T-helper 22 cell (primary cell): ENCODE measurements at places on chromosomes 2 and 18.

- no peak for DNase-seq
Measured at GRCh38 chr2:150303281-150303680, 184.2 kb downstream of the RND3 start.

DNA sequence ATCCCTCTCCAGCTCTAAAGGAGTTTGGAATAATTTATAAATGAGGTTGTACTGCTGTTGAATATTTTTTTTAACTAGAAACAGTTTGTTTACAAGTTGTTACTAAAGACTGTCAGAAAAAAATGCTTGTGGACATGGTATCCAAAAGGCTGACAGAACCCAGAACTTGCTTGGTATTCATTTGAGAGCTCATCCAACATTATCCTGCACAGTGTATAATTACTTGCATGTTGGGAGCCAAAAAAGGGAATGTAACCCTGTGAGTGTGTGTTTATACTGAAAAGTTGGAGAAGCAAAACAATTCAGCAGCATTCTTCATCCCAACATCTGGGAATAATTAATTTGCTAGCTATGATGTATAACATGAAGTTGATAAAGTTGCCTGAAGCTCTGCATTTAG lies 42.1 kb upstream of the EHBP1 start:
- no peak for DNase-seq

- DNase-seq = no peak
Measured at GRCh38 chr2:28395334-28396061, 2.8 kb downstream of the FOSL2 start.

DNA sequence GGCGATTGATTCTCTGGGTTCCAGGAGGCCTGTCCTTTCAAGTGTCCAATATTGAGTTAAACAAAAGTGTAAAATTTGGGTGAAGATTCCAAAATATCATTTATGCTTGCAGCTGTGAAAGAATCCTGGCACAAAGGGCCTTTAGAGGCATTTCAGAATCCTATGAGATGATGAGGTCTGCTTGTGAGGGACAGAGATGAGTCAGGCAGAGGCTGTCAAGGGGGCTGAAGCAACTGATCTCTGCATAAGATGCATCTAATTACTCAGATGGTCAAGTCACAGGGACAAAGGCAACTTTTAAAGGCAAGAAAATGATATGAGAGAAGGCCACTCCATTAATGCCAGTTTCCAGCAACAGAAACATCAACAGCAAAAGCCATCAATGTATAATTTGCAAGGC lies 78.8 kb downstream of the FHOD3 start:
- DNase-seq = no peak

- no peak for DNase-seq
Measured at GRCh38 chr2:133352719-133353118, 215.5 kb downstream of the NCKAP5 start.

DNA sequence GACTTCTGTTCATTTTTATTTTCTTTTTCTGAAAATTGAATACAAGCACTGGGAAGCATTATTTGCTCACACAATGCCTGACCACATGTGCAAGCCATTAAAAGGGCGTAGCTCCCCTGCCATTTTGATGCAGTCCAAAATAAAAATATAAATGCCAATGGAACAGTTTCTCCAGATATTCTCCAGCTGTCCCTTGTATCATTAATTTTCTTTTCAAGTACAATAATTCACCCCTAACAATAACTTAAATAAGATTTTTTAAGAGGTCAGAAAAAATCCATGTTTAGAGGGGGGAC lies 168.0 kb downstream of the TMEFF2 start:
- no peak for DNase-seq

GRCh38 chr18:45505497-45506206 lies 109.6 kb upstream of the SLC14A2 start:
- DNase-seq = no peak

GRCh38 chr2:196113061-196113974 lies 44.7 kb upstream of the DNAH7 start:
- DNase-seq = no peak

DNA sequence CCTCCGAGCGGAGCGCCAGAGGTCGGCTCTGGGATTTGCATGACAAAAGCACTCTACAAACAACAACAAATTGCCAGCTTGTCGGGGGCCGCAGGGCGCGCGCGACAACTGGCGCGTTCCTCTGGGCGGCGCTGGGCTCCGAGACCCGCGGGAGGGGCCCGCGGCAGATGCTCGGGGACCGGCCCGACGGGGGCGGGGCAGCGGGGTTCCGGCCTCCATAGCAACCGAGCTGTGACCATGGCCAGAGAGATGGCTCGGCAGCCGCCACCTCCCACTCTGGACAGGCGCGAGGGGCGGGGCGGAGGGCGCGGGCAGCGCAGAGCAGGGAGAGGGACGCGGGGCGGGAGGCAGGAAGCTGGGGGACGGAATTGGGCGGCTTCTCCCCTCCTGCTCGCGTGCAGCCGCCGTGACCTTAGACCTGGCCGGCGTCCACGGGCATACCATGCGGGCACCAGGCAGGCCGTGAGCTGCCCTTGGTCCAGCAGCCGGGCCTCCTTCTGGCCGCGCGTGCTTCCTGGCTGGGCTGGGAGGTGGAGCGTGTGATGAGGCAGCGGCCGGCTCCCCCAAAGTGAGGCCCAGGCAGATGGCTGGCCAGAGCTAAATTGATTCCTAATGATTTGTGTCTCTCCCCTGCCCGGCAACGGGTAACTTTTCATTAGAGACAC lies 171.5 kb downstream of the CELF4 start:
- no peak for DNase-seq

DNA sequence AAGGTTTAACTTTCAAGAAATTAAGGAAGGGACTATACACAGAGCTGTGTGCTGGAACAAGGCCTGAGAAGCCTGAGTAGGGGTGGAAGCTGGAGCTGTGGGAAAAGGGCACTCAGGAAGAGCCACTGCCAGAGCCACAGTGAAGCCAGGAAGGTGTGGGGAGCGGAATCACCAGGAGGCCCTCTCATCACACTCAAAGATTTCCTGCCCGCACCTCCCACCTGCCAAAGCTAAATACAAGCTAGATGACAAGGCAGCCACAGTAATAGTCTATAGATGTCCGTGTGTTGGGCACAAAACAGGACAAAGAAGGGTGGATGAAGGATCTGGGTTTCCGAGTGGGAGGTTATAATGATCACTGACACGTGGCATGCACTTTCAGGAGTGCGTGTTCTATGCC lies 126.0 kb downstream of the ZNF532 start:
- no peak for DNase-seq

DNA sequence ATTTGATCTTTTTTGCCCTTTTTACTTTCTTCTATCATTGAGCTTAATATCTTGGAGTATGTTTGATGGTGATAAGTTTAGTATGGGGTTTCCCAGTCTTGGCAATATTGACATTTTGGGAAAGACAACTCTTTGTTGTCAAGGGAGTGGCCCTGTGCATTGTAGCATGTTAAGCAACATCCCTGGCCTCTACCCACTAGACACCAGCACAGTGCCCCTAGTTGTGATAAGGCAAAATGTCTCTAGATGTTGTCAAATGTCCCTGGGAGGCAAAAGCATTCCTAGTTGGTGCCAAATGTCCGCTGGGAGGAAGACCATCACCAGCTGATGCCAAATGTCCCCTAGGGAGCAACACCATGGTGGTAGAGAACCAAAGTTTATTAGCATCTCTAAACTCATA lies 28.2 kb downstream of the GULP1 start:
- no peak for DNase-seq

DNA sequence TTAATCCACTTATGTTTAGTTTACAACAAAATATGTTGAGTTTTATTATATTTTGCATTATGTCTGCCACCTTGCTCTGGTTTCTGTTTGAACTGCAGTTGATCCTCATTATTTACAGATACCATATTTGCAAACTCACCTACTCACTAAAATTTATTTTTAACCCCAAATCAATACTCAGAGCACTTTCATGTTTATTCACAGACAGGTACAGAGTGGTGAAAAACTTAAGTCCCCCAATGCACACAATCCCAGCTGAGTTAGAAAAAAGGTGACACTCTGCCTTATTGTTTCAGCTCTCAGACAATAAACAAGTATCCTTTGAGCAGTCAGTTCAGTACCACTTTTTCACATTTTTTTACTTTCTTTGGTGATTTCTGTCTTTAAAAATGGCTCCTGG lies 13.7 kb downstream of the GCG start:
- no peak for DNase-seq

DNA sequence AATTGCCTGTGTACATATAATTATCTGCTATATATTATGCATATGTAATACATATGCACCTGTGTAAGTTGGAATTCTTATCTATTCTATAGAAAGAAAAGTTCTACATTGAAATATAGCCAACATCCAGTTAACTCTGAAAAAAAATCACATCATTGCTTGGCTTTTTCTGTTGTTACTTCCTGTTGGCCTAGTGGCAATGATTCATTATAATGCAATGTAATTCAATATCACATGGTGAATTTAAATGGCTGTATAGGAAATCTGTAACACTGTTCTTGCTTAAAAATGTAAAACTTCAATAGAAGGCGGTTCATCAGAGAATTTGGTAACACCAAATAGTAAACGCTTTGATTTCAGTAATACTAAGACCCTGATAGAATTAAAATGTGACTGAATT lies 44.5 kb upstream of the MAP4K3 start:
- DNase-seq = no peak

DNA sequence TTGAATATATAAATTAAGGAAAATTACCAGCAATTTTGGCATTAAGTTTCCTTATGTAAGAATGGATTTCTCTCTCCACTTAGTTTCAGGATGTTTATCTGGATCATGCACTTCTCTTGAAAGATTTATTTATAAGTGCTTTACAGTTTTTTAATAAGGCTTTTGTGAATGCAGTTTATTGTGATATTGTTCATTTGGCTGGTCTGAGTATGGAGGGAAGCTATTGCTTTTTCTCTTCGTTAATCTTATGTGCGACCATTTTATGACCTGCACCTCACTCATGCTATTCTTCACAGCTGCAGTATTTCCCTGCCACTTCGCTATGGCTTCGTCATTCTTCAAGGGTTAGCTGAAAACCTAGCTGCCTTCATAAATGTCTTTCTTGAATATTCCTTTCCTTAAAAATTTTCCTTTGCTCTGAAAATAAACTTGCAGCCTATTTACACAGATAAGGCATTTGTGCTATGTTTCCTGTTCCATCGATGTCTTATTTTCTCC lies 233.4 kb downstream of the SOCS6 start:
- no peak for DNase-seq

DNA sequence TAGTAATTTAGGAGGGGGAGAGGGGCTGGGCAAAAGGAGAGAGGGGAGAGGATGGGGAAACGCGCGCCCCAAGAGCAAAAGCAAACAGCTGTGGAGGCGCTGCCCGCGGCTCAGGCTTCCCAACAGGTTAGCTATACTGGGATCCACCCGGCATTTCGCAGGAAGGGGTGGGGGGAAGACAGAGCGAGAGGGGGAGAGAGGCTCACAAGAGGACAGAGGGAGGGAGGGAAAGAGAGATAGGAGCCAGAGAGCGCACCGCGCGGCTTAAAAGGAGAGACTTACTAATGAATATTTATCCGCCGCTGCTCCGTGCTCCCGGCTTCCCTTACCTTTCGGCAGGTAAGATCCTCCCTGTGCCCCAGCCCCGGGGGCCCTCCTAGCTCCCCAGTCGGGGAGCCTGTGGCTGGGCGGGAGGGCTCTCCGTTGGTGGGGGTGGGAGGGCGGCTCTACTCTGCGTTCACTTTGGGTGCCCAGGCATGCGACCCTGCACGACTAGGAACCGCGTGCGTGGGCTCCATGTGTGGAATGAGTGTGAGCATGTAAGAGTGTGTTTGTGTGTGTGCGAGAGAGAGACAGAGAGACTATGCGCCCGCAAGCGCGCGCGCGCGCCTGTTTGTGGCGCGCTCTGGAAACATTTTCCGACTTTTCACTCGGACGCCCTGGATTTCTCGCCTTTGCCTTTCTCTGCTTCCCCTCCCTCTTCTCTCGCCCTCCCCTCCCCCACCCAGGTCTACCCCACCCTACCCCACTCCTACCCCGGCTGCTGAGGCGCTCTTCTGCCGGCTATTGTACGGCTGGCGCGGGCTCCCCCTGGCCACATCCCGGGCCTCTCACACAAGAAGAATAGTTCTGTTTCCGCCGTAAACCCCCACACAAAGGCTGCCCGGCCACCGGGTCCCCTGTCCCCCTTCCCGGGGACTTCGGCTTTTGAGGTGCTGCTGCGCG lies 7.2 kb upstream of the SIX3 start:
- no peak for DNase-seq

- DNase-seq = no peak
Measured at GRCh38 chr2:54208364-54209240, 47.4 kb downstream of the TSPYL6 start.
